ENCODE measurements at places on chromosomes 3 and 15. TPM values are rescaled to one million over a fixed set of nuclear protein-coding genes. Genes with fewer than 3 reads are reported as not detected.

The CCR1 gene
- total RNA-seq = not detected

The SV2B gene
- total RNA-seq = 2.6 TPM

The CCDC66 gene
- total RNA-seq = 13.4 TPM

The CXCR6 gene
- total RNA-seq = not detected

The FOXB1 gene
- total RNA-seq = not detected

The BOC gene
- total RNA-seq = under 0.01 TPM

The CPN2 gene
- not detected for total RNA-seq

The ARHGEF26 gene
- total RNA-seq = 0.33 TPM

The SCN11A gene
- not detected for total RNA-seq

The GATA2 gene
- 25.0 TPM for total RNA-seq

The RPP14 gene
- 22.0 TPM for total RNA-seq

The SHC4 gene
- 0.17 TPM for total RNA-seq

The MORC1 gene
- not detected for total RNA-seq

The LRRC28 gene
- total RNA-seq = 19.8 TPM

The GPR27 gene
- total RNA-seq = not detected

The USP13 gene
- total RNA-seq = 30.5 TPM

The TRIM71 gene
- total RNA-seq = not detected

The TRH gene
- not detected for total RNA-seq

The MKRN3 gene
- total RNA-seq = 0.88 TPM

Measured in dermis blood vessel endothelial cell (primary cell).